ENCODE measurements at places on chromosomes 13 and 19.

DNA sequence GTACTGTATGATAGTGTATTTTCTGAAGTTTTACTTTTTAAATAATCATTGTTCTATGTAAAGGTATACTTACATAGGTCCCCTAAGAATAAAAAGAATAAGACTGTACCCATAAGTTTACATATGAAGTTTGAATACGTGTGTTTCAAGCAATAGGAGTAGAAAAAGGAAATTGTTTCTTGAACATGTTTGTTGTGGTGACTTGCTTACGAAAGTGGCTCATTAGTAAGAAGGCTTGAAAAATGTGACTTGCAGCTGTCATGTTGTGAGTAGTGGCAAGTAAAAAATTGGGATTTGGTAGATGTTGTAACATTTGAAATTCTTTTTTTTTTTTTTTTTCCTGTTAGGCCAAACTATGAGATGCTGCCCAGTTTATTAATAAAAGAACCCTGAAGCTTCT lies 203.3 kb downstream of the LMO7 start:
- no peak for DNase-seq

DNA sequence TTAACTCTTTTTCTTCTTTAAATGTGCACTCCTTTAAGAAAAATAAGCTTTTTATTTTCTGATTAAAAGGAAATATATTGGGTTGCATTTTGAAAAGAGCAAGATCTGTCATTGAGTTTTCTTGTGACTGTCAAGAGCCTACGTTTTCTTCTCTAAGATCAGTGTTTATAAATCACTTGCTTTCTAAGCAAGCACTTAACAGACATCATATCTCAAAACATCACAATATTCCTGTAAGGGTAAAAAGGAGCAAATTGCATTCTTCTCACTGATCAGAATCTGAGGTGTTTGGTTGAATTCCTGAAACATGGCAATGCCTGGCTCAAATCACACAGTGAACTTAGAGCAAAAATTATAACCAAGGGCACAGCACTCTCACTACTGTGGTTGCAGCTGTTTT lies 231.3 kb downstream of the PCDH17 start:
- no peak for DNase-seq

DNA sequence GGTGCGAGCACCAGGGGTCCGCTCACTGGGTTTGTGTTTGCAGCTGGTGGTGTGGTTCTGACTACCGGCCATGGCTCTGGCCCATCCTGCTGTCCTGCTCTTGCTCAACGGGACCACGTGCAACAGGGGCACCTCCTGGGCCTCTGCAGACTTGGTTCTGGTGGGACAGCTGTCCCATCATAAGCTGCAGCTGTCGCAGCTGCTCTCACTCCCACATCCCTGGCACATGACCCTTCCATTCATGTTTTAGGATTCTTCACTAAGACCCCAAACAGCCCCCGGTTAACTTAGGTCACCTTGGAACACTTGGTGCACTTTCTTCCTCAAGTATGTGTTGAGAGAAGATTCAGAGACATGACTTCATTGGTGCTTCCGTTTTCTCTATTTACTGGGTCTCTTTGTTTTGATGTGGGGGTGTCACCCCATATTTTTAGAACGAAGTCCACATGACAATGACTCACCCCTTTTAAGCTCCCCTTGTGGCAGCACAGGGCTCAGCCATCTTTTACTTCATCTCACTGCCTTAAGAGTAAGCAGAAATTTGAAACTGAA lies 68.4 kb upstream of the ARHGEF7 start:
- DNase-seq: no peak

GRCh38 chr13:95385798-95386197 lies 84.5 kb upstream of the ABCC4 start:
- DNase-seq: no peak

DNA sequence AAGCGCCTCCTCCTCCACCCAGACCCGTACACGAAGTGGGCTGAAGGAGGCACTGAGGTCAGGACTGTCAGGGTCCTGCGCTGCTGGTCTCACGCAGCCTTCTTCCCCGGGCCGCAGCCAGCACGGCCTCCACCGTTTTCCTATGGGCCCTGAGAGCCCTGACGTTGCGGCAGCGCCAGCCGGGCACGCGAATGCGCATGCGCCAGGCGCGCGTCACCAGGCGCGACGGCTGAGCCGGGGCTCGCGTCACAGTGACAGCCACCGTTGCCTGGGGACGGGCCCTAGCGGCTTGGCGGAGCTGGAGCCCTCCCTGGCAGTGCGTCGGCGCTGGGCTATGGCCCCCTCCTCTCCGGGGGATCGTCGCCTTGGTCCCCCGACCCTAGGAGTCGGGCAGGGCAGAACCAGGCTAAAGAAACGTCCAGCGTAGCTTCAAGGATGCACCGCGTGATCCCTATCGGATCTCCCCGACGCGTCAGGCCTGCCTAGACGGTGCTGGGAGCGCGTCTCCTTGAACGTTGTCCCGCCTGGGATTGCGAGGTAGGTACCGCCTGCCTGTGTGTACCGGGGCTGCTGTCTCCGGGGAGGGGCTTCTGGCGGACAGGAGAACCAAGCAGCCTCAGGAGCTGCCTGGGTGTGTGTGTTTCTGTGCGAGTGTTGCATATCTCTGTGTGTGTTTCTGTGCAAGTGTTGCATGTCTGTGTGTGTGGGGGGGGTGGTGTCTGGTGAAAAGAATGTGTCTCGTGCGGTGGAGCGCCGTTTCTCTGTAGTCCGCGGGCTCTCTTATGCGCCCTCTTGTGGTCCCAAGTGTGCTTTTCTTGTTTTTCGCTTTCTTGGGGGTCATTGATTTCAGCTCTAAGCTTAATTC lies 43.2 kb downstream of the ZNF571 start:
- DNase-seq: peak; percentile 48

DNA sequence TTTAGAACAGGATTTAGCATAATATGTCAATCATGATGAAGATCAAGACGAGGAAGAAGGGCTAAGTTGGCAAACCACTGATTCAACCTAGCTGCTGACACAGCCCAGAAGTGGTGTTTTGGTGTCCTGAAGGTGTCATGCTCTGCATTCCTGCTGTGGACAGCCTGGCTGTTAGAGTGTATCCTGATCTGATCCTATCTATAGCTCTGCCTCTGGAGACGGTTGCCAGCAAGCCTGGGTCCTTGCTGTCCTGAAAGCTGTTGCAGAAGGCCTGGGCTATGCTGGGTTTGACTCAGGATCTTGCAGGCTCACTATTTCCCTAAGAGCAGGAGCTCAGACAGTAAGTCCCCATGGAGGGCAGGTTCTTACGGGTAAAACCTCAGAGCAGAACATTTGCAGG lies 416.4 kb downstream of the TSHZ3 start:
- DNase-seq: no peak

- DNase-seq: no peak
These were observed 12.8 kb downstream of the TMEM255B start for GRCh38 chr13:113771709-113772331.

GRCh38 chr13:76939215-76939614 lies 9.1 kb upstream of the ACOD1 start:
- DNase-seq: no peak

- DNase-seq: no peak
These were observed 413.8 kb downstream of the GPC6 start for GRCh38 chr13:93640452-93640851.

DNA sequence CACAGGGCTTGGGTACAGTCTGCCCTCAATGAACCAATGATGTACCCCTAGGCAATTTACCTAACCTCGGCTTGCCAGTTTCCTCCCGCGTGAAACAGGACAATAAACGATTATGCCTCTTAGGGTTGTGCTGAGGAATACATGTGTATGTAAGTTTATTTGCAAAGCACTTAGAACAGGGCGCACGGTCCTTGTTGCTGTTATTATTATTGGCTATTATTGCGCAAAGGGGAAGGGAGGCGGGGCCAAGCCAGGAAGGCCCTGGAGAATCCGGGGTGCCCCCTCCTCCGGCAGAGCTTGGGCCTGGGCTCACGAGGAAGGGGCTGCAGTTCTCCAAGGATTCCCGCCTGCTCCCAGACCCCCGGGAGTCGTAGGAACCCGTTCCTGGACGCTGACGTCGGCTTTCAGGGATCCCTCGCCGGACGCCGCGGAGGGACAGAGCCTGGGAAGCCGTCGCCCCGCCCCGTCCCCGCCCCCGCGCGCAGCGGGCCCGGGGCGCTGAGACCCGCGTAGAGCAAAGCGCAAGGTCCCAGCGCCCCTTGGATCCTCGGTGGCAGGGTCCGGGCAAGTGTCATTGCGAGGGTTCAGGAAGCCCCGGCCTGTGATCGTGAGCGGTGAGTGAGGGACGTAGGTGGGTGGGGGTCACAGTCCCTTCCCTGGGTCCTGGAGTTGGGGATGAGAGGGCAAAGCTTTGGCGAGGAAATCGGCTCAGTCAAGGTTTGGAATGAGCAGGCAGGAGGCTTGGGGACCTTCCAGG lies at the start of gene TMEM91:
Gene TMEM91, plus strand, starts transcription at position 293 of the 757 bp plus-strand sequence. CDS start 1,777 bp downstream, outside the sequence.
- no peak for DNase-seq

- no peak for DNase-seq
These were observed 44.1 kb upstream of the ZNF780A start for GRCh38 chr19:40134866-40135265.

GRCh38 chr13:19581675-19582074 lies 20.3 kb upstream of the TPTE2 start:
- DNase-seq: no peak

- no peak for DNase-seq
These were observed 12.8 kb downstream of the ELF1 start for GRCh38 chr13:41006306-41006705.

DNA sequence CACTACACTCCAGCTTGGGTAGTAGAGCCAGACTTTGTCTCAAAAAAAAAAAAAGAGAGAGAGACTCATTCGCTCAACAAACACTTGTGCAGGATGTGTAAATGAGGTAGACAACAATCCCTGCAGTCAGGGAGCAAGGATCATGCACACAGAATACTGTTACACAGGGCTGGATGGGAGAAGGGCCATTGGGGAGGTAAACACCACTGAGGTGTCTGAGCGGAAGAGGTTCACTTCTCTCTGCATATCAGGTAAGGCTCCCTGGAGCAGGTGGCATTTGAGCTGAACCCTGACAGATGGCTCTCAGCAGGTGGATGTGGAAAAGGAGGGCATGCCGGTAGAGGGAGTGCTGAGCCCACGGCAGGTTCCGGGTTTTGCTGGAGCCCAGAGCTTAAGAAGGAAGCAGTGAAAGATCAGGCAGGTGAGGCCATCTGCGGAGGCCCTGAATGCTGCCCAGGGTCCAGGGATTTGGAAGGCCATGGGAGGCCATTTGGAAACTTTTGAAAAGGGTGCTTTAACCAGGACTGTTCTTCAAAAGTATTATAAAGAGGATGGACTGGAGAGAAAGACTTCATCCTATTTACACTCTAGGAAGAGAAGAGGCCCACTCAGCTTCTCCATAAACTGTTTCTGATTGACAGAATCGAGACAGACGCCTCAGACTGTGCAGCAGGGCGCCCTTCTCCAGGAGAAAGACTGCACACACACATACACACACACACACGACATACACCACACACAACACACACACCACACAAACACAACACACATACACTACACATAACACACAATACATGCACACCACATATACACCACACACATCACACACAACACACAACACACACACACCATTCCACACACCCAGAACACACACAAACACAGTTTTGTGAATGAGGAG lies 199.4 kb downstream of the USP12 start:
- no peak for DNase-seq

DNA sequence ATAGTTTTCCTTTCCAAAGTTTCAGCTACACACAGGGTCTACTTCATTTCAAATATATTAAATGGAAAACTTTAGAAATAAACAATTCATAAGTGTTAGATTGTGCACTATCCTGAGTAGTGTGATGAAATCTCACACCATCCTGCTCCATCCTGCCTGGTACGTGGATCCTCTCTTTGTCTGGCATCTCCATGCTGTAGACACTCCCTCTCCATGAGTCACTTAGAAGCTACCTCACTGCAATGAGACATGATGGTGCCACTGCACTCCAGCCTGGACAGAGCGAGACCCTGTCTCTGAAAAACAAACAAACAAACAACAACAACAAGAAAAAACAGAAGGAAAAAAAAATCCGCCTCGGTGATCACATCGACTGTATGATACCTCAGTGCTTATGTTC lies 191.8 kb downstream of the PCCA start:
- no peak for DNase-seq

GRCh38 chr13:27960362-27961226 lies 8.5 kb downstream of the CDX2 start:
- no peak for DNase-seq

DNA sequence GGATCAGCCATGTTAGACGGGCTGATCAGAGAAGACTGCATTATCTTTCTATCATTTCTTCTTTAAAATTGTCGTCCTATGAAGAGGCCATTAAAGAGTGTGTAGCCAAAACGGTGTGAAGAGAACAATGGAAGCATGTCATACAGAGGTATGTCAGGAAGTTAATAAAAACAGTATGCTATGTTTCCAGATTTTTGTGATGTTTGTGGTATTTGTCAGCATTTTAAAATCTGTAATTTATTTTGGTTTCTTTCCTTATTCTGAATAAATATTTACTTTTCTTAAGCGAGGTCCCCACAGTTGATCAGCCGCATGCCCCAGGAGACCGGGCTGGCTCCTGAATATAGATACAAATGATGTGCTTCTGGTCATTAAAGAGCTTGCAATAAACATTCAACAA lies 142.9 kb upstream of the SERP2 start:
- no peak for DNase-seq

- no peak for DNase-seq
These were observed 77.9 kb downstream of the CACNA1A start for GRCh38 chr19:13428352-13428751.

- no peak for DNase-seq
These were observed 35.2 kb upstream of the WDFY2 start for GRCh38 chr13:51549050-51549449.

DNA sequence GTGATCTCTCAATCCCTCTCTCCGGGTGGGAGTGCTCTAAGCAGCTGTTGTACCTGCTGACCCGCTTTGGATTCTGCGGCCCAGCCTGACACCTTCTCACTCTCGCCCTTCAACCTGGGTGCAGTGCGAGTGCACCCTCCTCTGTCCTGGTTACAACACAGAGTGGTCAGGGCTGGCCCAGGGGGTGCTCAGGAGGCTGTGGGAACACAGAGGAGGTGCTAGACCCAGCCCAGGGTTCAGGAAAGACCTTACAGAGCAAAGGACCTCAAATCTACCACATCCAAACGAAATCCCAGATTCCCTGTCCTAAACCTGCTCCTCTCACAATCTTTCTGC lies 23.7 kb downstream of the ZNF175 start:
- no peak for DNase-seq

DNA sequence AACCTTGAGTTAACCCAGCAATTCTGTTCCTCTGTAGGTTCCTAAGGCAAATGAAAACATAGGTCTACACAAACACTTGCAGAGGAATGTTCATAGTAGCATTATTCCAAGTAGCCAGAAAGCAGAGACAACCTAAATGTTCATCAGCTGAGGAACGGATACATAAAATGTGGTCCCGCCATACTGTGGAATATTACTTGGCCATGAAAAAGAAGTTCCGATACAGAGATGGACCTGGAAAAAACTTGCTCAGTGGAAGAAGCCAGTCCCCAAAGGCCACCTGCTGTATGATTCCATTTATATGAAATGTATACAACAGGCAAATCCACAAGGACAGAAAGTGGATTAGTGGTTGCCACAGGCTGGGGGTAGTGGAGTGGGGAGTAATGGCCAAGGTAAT lies 53.0 kb downstream of the ARHGEF18 start:
- no peak for DNase-seq

- no peak for DNase-seq
These were observed 6.1 kb downstream of the NAPA start for GRCh38 chr19:47508721-47509120.
